ENCODE measurements at places on chromosomes 4 and X. TPM values are rescaled to one million over a fixed set of nuclear protein-coding genes. Genes with fewer than 3 reads are reported as not detected.
A peak's percentile ranks its signal among the peaks of the same experiment; 100 is the strongest.

SYTL5 gene
- total RNA-seq: 0.22 TPM

DNA sequence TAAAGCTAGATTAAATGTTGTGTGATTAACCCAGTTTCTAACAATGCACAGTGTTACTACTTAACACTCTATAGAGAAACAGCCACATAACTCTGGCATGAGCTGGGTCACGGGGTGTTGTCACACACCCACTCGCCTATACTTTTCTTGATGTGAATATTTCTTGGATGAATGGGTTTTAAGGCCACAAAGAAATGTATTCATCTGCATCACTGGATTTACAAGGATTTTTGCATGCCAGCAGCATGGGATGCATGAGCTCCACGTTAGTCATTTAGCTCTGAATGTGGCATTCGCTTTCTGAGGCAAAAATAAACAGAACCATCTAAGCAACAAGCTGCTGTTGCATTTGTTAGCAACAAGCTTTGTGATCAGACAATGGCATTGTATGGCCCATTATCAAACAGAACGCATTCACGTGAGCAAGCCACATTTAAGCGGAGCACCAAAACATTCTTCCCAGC lies 89.7 kb downstream of the LRP2BP start:
- no peak overlapping the region for H3K4me3 ChIP-seq
- peaks cover 3% of the 10 kb centered on the region for H3K36me3 ChIP-seq
- peak overlapping the region; percentile 91 for H3K27ac ChIP-seq
- peak; percentile 77 for DNase-seq
- peaks cover 22% of the 10 kb centered on the region for H3K4me1 ChIP-seq
- H3K27me3 ChIP-seq: no peaks in the 10 kb centered on the region

GRCh38 chr4:10158333-10158942 lies 41.8 kb upstream of the WDR1 start:
- no peaks in the 10 kb centered on the region for H3K27me3 ChIP-seq
- no peaks in the 10 kb centered on the region for H3K4me1 ChIP-seq
- no peaks in the 10 kb centered on the region for H3K36me3 ChIP-seq
- no peak overlapping the region for H3K27ac ChIP-seq
- no peak for DNase-seq
- H3K4me3 ChIP-seq: no peak overlapping the region

GRCh38 chr4:14864365-14865030 lies 137.8 kb upstream of the CPEB2 start:
- no peaks in the 10 kb centered on the region for H3K4me1 ChIP-seq
- no peak overlapping the region for H3K27ac ChIP-seq
- DNase-seq: no peak
- no peak overlapping the region for H3K4me3 ChIP-seq
- no peaks in the 10 kb centered on the region for H3K27me3 ChIP-seq
- no peaks in the 10 kb centered on the region for H3K36me3 ChIP-seq

GRCh38 chr4:15963576-15963975 lies 601 bp upstream of the FGFBP2 start:
- no peaks in the 10 kb centered on the region for H3K4me1 ChIP-seq
- H3K27me3 ChIP-seq: no peaks in the 10 kb centered on the region
- H3K36me3 ChIP-seq: no peaks in the 10 kb centered on the region
- H3K4me3 ChIP-seq: no peak overlapping the region

GRCh38 chr4:30437316-30437715 lies 282.9 kb upstream of the PCDH7 start:
- no peak overlapping the region for H3K4me3 ChIP-seq
- no peaks in the 10 kb centered on the region for H3K27me3 ChIP-seq
- DNase-seq: no peak
- no peaks in the 10 kb centered on the region for H3K36me3 ChIP-seq
- no peaks in the 10 kb centered on the region for H3K4me1 ChIP-seq

DNA sequence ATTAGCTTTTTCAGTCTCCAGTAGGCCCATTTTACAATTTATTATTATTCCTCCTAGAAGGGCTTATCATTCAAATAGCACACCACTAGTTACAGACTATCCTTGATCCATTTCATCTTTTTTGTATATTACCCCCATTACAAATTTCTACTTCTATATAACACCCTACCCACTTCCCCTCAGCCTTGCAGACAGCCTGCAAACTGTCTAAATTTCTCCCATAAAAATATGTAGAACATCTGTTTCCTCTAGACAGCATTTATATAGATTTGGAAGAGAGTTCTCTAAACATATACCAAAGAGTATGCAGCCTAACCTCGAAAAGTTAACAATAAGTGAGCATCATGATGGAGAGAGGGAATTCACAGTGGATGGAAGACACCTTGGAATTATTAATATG lies 30.8 kb downstream of the COMMD8 start:
- H3K4me1 ChIP-seq: no peaks in the 10 kb centered on the region
- DNase-seq: no peak
- no peak overlapping the region for H3K4me3 ChIP-seq
- H3K27me3 ChIP-seq: no peaks in the 10 kb centered on the region

DNA sequence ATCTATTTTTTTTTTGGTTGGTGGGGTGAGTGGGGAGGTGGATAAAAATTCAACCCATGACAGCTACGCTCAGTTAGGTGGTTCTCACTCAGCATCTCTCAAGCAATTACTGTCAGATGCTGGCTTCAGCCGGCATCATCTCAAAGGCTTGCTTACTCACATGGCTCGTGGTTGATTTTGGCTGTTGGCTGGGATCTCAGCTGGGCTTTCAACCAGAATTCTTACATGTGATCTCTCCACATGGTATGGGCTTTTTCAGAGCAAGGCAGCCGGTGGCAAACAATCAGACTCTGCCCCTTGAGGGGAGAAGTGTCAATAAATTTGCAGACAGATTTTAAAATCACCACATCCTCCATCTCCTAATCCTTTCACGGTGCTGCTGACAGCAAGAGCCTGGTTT lies 47.2 kb downstream of the SLC34A2 start:
- no peaks in the 10 kb centered on the region for H3K4me1 ChIP-seq
- no peaks in the 10 kb centered on the region for H3K36me3 ChIP-seq
- no peak for DNase-seq

DNA sequence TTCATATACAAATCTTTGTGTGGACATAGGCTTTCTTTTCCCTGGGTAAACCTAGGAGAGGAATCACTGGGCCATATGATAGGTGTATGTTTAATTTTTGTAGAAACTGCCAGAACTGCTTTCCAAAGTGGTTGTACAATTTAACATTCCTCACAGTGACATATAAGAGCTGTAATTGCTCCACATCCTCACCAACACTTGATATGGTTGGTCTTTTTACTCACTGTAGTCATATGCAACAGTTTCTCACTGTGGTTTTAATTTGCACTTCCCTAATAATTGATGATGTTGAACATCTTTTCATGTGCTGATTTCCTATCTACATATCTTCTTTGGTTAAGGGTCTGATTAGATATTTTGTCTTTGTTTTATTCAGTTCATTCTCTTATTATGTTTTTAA lies 24.5 kb upstream of the PAPSS1 start:
- no peaks in the 10 kb centered on the region for H3K27me3 ChIP-seq
- DNase-seq: no peak
- no peak overlapping the region for H3K27ac ChIP-seq
- H3K36me3 ChIP-seq: no peaks in the 10 kb centered on the region

SAGE1 gene
- not detected for total RNA-seq

PPP4R3C gene
- not detected for total RNA-seq

DNA sequence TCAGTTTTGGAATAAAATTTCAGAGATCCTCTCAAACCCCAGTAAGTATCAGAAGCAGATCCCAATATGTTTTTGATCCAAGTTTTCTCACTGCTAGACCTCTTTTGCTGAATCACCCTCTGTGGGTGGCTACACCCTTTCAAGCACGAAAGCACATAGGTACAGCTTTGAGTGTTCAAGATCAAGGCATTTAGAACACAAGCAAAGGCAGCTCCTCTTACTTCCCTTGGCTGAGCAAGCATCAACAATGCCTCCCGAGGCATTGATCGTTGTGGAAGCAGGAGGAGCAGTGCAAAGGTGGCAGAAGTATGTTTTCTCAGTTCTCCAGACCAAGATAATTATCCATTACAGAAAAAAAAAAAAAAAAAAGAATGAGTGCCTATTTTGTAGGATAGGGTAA lies 72.0 kb upstream of the TSPAN7 start:
- no peaks in the 10 kb centered on the region for H3K36me3 ChIP-seq
- no peaks in the 10 kb centered on the region for H3K4me1 ChIP-seq
- DNase-seq: no peak
- no peak overlapping the region for H3K27ac ChIP-seq

DNA sequence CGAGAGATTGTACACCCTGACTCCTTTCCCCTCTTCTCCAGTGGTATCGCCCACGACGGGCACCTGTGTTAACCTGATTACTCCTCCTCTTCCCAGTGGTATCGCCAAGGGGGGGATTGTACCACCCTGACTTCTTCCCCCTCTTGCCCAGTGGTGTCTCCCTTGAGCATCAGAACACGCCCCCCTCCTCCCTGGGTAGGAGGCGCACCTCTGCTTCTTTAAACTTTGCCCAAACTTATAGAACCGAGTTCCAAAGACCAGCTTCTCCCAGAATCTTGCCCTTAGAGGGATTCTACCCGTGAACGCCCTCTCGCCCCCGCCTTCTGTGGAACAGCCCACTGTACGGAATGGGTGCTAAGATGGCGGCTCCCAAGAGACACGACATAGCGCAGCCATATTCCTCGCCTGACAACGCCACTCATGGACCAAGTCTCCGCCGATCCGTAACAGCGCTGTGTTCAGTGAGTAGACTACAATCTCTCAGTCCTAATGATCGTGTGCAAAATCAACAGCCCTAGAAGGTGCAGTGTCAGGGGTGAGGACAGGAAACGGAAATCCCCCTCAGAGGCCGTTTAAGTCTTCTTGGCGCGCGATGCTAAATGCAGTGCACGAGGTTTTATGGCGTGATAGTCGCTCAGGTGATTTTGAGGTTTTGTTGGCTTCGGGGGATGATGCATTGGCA lies 4.2 kb upstream of the ZNF157 start:
- DNase-seq: peak; percentile 4
- no peaks in the 10 kb centered on the region for H3K27me3 ChIP-seq
- H3K4me1 ChIP-seq: no peaks in the 10 kb centered on the region
- no peaks in the 10 kb centered on the region for H3K36me3 ChIP-seq

DNA sequence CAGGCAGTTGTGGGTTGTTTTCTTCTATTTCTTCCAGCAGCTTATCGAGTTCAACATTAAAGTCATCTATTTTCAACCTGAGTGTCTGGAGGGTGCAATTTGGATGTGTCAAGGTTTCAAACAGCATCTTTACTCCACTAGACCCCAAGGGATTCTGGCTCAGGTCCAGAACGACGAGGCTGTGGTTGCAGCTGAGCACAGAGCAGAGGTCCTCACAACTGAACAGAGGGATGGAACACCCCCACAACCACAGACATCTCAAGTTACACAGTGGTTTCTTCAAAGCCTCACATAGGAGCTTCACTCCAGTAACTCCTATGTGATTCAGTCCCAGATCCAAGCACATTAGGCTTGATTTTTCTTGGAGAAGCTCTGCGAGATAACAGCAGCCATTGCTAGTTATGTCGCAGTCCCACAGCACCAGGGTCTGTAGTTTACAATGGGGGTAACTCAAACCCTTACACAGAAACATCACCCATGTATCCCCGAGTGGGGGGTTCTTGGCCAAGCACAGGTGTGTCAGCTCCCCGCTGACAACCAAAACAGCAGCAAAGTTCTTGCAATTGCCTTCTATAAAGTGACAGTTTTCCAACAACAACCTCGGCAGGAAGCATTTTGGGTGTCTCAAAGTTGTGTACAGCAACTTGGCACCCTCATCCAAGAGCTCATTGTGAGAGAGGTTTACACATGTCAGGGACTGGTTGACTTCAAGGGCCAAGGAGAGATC lies 2.8 kb downstream of the NLRP2B start:
- no peaks in the 10 kb centered on the region for H3K4me1 ChIP-seq
- DNase-seq: no peak
- no peak overlapping the region for H3K27ac ChIP-seq
- no peak overlapping the region for H3K4me3 ChIP-seq
- no peaks in the 10 kb centered on the region for H3K27me3 ChIP-seq

- H3K27ac ChIP-seq: peak overlapping the region; percentile 58
- H3K27me3 ChIP-seq: no peaks in the 10 kb centered on the region
- H3K4me3 ChIP-seq: no peak overlapping the region
- peaks cover 26% of the 10 kb centered on the region for H3K4me1 ChIP-seq
- peak; percentile 52 for DNase-seq
These were observed 12.3 kb downstream of the PGRMC2 start for GRCh38 chr4:128275346-128275745.

CCNQ gene
- 39.9 TPM for total RNA-seq

SPANXC gene
- 4.4 TPM for total RNA-seq

- no peak overlapping the region for H3K27ac ChIP-seq
- H3K27me3 ChIP-seq: no peaks in the 10 kb centered on the region
- H3K4me3 ChIP-seq: no peak overlapping the region
- no peak for DNase-seq
These were observed 94.6 kb downstream of the PAPSS1 start for GRCh38 chr4:107625391-107625902.

DNA sequence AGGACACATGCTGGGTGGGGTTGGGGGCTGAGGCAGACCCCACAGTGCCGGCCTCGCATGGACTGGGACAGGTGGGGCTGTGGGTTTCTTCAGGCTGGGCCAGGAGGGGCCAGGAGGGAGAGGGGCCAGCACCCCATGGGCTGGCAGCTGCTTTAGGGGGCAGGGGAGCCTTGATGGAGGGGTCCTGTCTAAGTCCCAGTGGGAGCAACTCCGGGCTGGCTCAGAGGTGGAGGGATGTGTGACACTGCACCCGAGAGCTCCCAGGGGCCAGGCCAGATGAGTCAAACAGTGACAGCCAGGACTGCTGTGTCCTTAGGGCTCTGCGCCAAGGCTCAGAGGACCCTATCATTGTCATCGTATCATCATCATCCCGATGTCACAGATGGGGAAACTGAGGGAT lies 4.4 kb upstream of the ABLIM2 start:
- H3K4me1 ChIP-seq: peaks cover 14% of the 10 kb centered on the region
- peaks cover 32% of the 10 kb centered on the region for H3K27me3 ChIP-seq
- DNase-seq: no peak
- no peak overlapping the region for H3K4me3 ChIP-seq
- no peak overlapping the region for H3K27ac ChIP-seq

- DNase-seq: no peak
- no peak overlapping the region for H3K4me3 ChIP-seq
- peaks cover 44% of the 10 kb centered on the region for H3K4me1 ChIP-seq
These were observed 294.3 kb upstream of the BOD1L1 start for GRCh38 chr4:13921805-13922204.

GRCh38 chr4:125316401-125316790 lies 1.6 kb downstream of the FAT4 start:
- DNase-seq: no peak
- peaks cover 60% of the 10 kb centered on the region for H3K36me3 ChIP-seq
- H3K4me3 ChIP-seq: peak overlapping the region; percentile 73
- peak overlapping the region; percentile 75 for H3K27ac ChIP-seq

GRCh38 chrX:56113785-56114436 lies 118.2 kb upstream of the KLF8 start:
- DNase-seq: no peak
- H3K27ac ChIP-seq: no peak overlapping the region
- H3K4me1 ChIP-seq: no peaks in the 10 kb centered on the region

- H3K36me3 ChIP-seq: no peaks in the 10 kb centered on the region
- H3K4me3 ChIP-seq: no peak overlapping the region
- H3K27ac ChIP-seq: no peak overlapping the region
These were observed 69.3 kb downstream of the SNX25 start for GRCh38 chr4:185278716-185279115.

- no peak overlapping the region for H3K4me3 ChIP-seq
- no peaks in the 10 kb centered on the region for H3K36me3 ChIP-seq
These were observed 83.3 kb downstream of the RASL11B start for GRCh38 chr4:52945326-52945898.

GPR82 gene
- not detected for total RNA-seq
